ENCODE measurements at places on chromosomes 7 and 10. TPM values are rescaled to one million over a fixed set of nuclear protein-coding genes. Genes with fewer than 3 reads are reported as not detected.

- no peak for DNase-seq
These were observed 112.3 kb downstream of the SFMBT2 start for GRCh38 chr10:7298495-7298894.

DNA sequence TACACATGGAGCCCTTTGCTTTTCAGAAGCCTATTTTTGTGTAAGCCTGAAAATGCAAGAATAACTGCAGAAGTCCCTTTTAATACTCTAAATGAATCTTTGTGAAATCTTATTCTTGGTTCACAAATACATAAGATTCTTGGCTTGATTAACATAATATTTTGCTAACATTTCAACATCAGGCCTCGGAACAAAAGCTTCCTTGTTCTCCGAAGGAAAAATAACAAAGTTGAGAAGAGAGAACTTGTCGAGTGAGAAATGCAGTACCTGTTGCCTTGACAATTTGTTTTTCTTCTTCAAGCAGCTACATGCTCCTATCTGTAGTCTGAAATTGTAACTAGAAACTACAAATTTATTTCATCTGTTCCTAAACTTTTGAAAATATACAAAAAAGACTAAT is 8.5 kb downstream of the NT5C2 start:
- DNase-seq: no peak

DNA sequence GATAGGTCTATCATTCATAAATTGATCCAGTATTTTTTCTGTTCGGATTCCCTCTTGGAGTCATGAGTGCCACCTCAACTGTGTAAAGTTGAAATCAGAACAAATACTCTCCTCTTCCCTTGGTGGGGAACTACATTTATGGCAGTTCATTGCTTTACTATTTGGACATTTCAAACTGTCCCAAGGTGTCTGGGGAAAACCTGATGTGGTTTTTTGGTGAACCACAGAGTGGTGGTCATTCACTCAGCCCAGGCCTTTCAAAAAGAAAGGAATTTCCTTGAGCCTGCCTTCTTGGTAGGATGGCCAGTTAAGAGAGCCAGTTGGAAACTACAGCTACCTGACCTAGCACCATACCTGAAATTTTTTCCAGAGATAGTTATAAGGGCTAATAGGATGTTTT is 59.0 kb downstream of the ABCB1 start:
- DNase-seq: no peak

DNA sequence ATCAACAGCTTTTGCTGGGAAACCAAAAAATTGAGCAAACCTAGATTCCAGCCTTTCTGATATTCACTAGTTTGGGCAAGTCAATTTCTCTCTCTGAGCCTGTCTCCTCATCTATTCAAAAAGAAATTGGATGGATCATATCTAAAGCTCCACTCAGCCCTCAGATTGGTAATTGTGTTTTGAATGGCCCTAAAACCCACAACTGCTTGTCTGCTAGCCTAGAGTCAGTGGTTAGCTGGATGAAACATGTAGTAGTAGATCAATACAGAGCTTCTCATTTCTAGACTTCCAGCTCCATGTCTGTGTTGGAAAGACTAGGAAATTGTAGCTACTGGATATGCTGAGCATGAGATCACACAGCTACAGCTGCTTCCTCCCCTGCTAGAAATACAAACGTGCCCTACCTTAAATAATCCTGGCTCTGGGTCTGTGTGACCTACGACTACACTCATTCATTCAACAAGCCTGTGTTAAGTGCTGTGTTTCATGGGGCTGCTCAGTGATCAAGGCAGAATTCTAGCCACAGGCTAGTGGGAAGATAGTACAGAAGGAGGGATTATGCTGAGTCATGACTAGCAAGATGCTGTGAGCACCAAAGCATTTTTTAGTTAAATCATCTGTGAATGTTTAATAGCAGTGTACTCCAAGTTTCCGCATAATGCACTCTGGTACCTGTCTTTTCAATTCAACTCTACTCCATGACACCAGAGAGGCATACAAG is 15.7 kb downstream of the DNTT start:
- no peak for DNase-seq

DNA sequence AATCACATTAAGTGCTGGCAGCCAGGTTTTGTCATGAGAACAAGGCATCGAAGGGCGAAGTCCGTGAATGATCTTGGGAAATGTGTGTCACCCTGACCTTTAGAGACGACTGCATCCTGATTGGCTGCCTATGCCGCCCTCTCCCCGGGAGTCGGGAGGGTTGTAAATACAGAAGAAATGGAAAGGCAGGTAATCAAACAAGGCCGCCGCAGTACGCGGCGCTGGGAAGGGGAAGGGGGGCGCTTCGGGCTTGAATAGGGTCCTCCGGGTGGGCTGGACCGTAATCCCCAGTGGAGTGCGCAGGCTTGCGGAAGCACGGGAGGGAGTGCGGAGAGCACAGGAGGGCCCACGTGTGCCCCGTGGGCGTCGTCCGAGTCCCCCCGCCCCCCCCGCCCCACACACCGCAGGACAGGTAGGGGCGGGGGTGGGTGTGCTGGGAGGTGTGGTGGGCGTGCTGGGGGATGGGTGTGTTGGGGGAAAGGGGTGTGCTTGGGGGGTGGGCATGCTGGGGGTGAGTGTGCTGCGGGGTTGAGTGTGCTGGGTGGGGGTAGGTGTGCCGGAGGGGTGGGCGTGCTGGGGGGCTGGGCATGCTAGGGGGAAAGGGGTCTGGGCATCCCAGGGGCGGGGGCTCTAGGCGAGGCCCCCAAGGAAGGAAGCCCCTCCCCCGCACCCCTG is 169.4 kb downstream of the ARHGAP12 start:
- no peak for DNase-seq

- DNase-seq: no peak
These were observed 91.5 kb upstream of the EFCAB10 start for GRCh38 chr7:105672801-105673200.

GRCh38 chr7:107080099-107080505 is 35.6 kb downstream of the PRKAR2B start:
- DNase-seq: no peak

GRCh38 chr10:84343831-84344230 is 15.4 kb downstream of the CCSER2 start:
- no peak for DNase-seq

DNA sequence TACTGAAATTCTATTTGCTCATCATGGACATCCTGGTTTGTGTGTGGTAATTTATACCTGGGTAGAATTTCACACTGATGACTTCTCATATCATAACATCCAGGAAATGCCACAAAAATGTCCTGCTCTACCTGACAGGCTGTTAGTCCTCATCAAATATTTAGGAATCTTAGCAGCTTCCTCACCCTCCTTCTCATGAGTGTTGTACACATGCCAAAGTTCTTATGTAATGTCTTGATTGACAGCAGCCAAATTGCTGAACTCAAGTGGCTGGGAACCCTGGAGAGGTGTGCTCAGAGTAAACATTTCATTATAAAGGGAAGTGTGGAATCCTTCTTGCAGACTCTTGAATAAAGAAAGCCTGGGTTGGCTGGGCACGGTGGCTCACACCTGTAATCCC is 8.9 kb downstream of the EEPD1 start:
- DNase-seq: no peak

- DNase-seq: peak; percentile 93
These were observed 25.8 kb downstream of the ACTA2 start for GRCh38 chr10:88926566-88927415.

DNA sequence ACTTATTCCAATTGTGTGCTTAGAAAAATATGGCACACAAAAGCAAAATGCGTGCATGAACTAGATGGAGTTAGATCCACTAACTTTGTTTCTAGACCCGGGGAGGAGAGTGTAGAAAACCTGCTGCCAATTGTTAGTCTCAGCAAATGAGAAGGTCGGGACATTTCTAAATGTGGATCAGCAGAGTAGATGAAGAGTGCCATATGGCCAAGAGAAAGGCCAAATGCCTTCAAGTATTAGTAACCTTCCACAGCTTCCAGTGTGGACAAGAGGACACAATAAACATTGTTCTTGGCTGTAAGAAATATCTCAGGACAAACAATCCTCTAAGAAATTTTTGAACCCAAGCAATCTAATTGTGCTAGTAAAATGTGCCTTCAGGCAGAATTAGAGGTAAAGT is 690.3 kb downstream of the REEP3 start:
- no peak for DNase-seq

DNA sequence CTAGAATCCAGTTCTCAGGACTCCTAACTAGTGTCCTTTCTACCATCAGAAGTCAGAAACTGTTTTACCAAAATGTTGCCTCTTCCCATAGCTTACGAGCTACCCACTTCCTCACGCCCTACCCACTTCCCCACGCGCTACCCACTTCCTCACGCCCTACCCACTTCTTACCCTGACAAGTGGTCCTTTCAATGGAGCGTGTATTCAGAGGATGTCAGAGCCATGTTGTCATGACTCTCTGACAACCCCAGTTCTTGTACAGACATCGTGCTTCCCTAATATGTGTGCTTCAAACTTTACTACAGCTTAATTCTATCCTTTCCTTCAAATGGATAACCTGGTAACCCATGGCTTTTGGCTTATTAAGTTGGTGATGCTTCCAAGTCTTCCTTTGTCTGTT is 84.8 kb upstream of the PHF14 start:
- no peak for DNase-seq

- no peak for DNase-seq
These were observed 2.3 kb downstream of the FAM107B start for GRCh38 chr10:14772399-14772798.

- no peak for DNase-seq
These were observed 8.0 kb upstream of the SPOCK2 start for GRCh38 chr10:72096115-72097000.

Gene BRAF
- 26.0 TPM for polyA plus RNA-seq

Gene CALML5
- not detected for polyA plus RNA-seq

Gene TNPO3
- 39.2 TPM for polyA plus RNA-seq

Gene CSTF2T
- polyA plus RNA-seq: 36.7 TPM

Gene CFAP69
- polyA plus RNA-seq: 12.9 TPM

Gene TEX36
- not detected for polyA plus RNA-seq

Data from left lung (tissue), 14 donors.